Lower lobe of right lung (tissue), 2 donors: ENCODE measurements at places on chromosomes 13 and 19.

GRCh38 chr13:97659602-97660001 lies 225.6 kb downstream of the RAP2A start:
- DNase-seq = no peak

GRCh38 chr13:86788616-86789015 lies 882.6 kb upstream of the SLITRK5 start:
- DNase-seq = no peak

DNA sequence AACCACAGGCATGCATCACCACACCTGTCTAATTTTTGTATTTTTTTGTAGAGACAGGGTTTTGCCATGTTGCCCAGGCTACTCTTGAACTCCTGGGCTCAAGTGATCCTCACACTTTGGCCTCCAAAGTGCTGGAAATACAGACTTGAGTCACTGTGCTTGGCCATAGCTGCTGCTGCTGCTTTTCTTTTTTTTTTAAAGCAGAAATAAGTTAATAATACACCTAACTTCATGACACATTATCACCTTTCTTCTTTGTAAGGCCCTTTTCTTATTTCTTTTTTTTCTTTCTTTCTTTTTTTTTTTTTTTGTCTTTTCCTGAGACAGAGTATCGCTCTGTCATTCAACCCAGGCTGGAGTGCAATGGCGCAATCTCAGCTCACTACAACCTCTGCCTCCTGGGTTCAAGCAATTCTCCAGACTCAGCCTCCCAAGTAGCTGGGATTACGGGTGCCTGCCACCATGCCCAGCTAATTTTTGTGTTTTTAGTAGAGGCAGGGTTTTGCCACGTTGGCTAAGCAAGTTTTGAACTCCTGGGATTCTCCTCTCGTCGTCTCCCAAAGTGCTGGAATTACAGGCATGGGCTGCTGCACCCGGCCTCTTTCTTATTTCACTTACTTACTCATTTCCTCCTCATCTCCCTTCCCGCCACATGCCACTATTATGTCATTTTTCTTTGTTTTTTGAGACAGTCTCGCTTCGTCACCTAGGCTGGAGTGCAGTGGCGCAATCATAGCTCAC lies 8.7 kb downstream of the SHKBP1 start:
- DNase-seq = no peak

DNA sequence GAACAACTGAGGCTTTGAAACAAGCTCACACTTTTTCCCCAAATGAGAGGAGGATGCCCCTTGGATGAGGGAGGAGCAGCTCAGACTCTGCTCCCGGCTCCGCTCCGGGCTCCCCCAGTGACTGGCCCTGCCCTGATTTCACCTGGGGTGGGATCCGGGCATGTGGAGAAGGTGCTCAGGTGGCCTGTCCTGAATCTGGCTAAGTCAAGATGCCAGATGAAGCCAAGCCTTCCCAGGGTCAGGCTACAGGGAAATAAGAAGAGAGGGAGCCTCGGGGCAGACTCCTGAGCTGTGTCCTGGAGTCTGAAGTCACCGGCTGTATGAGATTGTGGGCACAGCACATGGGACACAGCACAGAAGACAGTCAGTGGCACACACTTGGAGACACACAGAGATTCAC lies 10.3 kb downstream of the CEACAM5 start:
- no peak for DNase-seq

DNA sequence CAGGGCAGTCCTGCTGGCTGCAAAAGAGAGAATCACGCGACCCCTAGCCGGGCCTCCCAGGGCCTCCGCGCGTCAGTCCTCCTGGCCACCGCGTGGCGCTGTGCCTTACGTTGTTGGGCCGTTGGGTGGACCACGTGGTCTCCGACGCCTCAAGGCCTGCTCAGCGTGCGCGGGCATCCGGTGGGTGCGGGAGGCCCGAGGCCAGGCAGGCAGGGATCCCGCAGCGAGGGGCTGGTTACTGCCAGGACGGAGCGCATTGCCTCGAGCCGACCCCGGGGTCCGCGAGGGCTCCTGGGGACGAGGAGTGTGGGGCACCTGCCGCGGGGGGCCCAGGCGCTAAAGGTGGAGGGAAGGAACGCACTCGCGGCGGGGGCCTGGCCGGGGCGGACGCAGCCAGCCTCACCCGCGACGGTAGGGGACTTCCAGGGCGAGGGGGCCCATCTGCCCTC lies at the start of gene TDRD12:
Gene TDRD12, plus strand, starts transcription at position 157 of the 449 bp plus-strand sequence. CDS start 306 bp downstream, outside the sequence.
- no peak for DNase-seq

- DNase-seq = no peak
These were observed 7.3 kb downstream of the METTL21C start for GRCh38 chr13:102687520-102687919.
